Activated CD8-positive, alpha-beta memory T cell treated with anti-CD3 and anti-CD28 coated beads for 48 hours (primary cell): ENCODE measurements at places on chromosomes 11 and 22.

DNA sequence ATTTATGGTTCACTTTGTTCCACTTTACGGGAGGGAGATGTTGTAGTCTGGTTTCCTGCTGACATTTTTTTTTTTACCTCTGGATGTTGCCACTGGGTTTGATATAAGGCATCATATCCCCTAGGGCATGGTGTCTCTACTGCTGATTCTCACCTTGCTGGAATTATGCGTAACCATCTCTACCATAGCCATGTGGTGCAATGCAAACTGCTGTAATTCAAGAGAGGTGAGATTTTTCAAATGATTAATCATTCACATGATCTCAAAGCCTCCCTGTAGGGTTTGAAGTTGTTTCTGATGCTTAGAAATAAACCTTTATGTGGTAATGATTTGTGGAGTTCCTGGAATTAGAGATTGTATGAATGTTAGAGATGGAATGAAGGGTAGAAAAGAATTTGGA lies 13.0 kb downstream of the MS4A3 start:
- no peak for DNase-seq

DNA sequence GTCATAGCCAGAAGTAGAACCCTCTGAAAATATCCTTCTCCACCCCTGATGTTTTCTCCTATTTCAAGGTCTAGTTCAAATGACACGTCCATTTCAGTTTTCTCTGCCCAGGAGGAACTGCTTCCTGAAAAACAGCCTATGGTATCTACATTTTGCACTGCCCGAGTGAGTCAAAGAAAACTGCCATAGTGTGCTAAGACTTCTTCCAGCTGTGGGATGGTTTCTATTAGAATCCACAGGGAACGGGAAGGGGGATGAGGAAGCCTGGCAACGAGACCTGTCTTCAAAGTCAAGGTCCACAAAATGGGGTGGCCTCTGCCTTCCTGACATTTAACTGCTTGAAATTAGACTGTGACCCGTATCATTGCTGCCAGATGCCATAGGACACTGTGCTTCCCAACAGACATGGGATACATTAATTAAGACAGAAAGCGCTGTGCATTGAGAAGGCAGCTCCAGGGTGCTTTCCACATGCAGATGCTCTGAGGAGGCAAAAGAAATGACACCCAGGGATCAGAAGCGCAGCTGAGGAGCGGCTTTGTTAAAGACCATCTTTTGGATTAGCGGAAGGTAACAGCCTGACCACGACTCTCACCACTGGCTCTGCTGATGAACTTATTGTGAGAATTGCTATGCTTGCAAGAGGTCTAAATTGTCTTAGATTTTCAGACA lies 39.4 kb upstream of the NUP50 start:
- no peak for DNase-seq

DNA sequence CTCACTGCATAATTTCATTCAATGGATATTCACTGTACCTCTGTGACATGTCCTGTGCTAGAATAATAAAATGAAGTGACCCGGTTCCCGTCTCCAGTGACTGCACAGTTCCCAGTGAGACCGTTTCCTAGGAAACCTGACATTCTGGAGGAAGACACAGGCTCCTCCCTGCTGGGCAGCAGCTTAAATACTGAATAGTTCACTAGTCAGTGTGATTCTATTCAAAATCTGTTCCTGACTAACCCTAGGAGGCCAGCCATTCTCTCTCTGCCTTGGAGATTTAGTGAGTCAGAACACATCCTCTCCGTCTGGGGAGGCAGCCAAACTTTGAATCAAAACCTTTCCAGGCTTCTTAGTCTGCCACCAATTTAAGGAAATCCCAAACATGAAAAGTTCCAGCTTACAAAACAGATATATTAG lies 11.3 kb downstream of the TRIM66 start:
- no peak for DNase-seq

- DNase-seq, result no peak
These were observed 78.3 kb downstream of the PAK1 start for GRCh38 chr11:77395460-77396173.

GRCh38 chr11:1847006-1847735 lies 5.7 kb upstream of the LSP1 start:
- no peak for DNase-seq

DNA sequence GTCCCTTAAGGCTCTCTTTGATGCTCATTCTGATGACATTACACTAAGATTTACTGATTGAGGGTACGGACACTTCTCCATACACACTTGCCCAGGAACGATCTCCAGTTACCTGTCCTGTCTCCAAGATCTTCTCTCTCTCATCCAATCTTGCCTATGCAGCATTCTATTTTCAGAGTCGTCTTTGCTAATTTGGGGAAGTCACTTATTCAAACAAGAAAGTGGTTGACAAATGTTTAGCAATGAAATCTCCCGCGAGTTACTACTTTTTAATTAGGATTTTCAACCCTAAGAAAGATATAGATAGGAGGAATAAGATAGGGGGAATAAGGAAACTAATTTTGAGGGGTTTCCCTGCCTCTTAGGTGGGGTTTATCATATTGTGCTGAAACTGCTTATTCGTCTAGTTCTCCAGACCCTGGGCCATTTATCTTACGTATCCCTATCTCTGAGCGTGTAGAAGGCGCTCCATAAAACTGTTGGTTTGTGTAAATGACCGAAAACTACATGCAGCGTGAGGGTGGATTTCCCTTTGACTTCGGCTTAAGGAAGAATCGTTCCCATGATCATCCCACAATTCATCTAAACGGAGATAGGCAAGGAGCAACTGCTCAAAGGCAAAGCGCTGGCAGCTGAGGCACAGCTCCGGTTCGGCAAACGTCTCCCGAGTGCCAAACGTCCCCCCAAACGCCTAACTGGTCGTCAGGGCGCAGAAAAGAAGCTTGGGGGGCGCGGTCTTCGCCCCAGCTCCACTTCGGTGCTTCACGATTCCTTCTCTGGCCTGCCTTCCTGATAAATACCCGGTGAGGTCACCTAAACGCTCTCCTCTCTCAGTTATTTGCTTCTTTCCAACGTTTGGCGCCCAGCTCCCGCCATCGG lies 804 bp downstream of the APIP start:
- no peak for DNase-seq

- DNase-seq, result no peak
These were observed 58.6 kb downstream of the KDM2A start for GRCh38 chr11:67177399-67178281.

GRCh38 chr11:28526406-28526751 lies 418.2 kb downstream of the METTL15 start:
- no peak for DNase-seq

GRCh38 chr11:23423104-23423503 lies 562.8 kb upstream of the CCDC179 start:
- DNase-seq, result no peak

GRCh38 chr22:50620593-50621355 lies 7.2 kb downstream of the ARSA start:
- no peak for DNase-seq

GRCh38 chr22:47457021-47457420 lies 694.6 kb downstream of the TBC1D22A start:
- DNase-seq, result no peak

- no peak for DNase-seq
These were observed 89.9 kb upstream of the PRDM11 start for GRCh38 chr11:45056529-45056928.

- no peak for DNase-seq
These were observed 17.8 kb upstream of the PATZ1 start for GRCh38 chr22:31363885-31364465.

GRCh38 chr11:119983240-119983732 lies 154.6 kb downstream of the TRIM29 start:
- DNase-seq, result no peak

DNA sequence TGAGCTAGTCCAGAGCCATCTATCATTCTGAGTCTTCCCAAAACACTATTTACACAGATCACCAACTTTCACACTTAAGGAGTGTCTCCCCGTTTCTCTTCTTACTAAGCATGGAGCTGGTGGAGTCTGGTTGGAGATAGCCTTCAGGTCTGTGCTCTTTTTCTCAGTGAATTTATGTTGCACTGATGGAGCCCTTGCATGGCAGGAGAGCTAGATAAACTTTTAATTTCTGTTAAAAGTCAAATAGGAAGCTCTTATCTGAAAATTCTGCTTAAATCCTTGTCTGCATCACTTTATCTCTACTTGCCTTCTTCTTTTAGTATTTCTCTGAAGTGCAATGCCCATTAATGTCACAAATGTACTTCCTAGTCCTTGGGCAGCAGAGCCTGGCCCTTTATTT lies 63.4 kb downstream of the ST3GAL4 start:
- DNase-seq, result no peak

DNA sequence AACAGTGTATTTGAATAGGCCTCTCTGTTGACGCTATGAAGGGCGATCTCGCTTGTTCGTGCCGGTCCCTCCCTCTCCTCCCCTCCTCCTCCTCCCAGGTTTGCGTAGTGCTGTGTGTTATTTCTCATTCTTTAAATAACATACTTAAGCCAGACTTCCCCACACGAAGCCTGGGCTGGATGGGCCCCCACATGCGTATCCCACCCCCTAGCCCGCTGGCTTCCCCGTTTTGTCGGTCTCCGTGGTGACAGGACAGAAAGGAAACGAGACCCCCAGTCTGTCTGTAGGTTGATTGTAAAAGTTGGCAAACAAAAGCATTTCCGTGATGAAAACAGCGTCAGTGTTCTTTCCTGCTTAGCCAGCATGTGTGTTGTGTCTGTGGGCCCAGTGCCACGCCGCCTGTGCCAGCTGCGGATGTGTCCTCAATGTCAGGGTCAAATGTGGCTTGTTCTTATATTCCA lies 27.3 kb downstream of the FAM118A start:
- DNase-seq, result no peak

GRCh38 chr11:62976109-62976508 lies 8.7 kb downstream of the SLC22A6 start:
- DNase-seq, result no peak

DNA sequence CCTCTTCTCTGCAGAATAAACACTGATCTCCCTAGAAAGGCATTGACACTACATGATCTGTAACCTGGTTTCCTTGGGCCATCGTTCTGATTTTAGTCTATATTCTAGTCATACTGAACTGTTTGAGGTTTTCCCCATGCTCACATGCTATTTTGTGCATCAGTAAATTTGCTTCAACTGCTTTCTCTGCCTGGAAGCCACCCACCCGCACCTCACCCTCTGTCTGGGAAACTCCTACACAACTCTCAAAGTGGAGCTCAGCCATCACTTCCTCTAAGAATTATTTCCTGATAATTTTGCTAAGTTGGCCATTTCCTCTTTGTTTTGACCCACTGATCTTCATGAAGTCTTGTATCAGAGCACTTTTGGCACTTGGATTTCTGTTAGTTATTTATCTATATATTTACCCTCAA lies 36.1 kb downstream of the MMP20 start:
- no peak for DNase-seq

DNA sequence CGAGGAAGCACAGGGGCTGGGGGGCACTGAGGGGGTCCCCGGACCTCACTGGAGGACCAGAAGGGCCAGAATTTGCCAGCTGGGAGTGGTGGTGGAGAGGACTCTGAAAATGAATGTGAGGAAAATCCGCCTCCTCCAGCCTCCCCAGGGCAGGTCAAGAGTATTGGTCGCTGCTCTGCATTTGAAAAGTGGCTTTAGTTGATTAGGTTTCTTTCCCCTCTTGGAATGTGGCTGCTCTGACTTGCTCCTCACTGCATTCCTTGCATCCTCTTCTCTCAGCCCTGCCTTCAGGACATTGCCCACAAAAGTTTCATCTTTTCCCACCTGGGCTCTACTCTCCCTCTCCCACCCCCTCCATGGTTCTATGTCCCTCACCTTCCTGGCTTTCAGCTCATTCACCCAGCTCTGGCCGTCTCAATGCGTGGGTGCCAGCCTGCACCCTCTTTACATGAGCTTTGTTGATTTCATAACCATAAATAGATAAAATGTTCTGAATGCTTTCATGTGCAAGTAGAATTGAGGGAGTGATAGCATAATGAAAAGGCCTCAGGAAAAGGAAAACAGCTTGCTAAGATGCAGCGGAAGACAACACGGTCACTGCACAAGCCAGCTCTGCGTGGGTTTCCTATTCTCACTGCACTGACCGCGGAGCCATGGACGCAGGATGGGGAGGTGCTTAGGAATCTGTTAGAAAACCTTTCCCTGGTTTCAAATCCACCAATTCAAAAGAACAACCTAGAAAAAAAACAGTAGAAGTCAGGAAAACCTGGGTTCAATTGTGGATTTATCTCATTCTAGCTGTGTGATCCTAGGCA lies 6.5 kb upstream of the NPAS4 start:
- no peak for DNase-seq

GRCh38 chr11:109051200-109051599 lies 370.8 kb upstream of the C11orf87 start:
- DNase-seq, result no peak

- no peak for DNase-seq
These were observed 565.2 kb downstream of the BUD13 start for GRCh38 chr11:116207421-116208141.

GRCh38 chr11:86916330-86916729 lies 38.9 kb downstream of the FZD4 start:
- DNase-seq, result no peak

DNA sequence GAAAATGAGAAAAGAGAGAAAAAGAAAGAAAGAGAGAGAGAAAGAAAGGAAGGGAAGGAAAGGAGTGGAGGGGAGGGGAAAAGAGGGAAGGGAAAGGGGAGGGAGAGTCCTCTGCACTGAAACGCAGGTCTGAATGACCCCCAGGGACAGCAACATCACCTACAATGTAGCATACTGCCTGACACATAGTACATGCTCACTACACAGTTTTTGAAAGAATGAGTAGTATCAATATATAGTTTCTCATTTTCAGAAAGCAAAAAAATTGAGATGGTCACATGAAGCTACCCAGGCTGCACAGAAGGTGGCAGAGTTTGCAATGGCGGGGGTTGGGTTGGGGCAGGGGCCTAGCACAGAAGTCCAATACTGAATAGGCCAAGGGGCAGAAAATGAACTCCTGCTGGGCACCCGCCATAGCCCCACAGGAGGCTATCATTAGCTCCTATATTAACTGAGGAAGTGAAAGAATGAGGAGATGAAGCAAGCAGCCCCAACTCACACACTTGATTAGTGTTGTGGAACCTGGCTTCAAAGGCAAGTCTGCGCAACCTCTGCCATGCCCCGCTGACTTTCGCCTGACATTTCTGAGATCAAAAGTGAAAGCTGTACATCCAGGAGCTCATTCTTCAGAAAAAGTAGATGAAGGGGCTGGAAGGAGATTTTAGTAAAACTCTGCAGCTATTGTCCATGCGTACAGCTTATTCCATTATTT lies 241.2 kb upstream of the SYN3 start:
- no peak for DNase-seq

DNA sequence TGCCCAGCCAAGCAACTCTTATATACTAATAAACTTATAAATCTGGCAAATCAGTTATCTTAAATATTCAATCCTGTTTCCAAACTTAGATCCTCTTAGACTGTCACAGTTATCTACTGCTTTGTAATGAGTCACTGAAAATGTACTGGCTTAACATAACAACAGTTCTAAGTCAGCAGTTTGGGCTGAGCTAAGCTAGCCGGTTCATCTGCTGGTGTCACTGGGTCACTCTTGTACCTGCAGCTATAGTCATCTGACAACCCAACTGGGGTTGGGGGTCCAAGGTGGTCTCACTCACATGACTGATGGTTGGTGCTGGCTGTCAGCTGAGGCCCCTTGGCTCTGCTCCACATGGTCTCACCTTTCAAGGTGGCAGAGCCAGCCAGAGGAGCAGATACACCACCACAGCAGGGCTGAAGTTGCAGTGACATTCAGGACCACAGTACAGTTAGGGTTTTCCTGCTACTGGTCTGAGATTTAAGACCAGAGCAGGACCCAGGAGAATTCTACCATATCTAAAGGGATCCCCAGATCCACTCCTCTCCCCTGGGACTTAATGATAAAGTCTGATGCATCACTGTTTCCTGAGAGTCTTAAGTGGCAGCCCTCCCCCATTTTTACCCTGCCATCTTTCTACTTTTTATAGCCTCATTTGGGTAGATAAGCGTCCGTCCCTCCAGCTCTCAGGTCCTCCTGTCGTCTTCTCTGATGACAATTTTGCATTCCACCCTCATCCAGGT lies 7.9 kb upstream of the MACROD1 start:
- DNase-seq, result no peak
